Right cardiac atrium (tissue), 5 donors: ENCODE measurements at places on chromosomes 3 and 15. TPM values are rescaled to one million over a fixed set of nuclear protein-coding genes. Genes with fewer than 3 reads are reported as not detected.
A peak's percentile ranks its signal among the peaks of the same experiment; 100 is the strongest.

DNA sequence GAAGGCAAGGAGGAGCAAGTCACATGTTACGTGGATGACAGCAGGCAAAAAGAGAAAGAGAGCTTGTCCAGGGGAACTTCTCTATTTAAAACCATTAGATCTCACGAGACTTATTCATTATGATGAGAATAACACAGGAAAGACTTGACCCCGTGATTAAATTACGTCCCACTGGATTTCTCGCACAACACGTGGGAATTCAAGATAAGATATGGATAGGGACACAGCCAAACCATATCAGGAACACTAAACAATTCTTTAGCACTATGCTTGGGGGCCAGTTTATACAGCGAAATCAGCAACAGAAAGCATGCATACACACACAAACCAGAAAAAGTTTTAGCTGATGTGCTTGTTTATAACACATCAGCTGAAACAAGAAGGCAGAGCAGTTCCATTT lies 704.2 kb downstream of the OTOL1 start:
- no peak for DNase-seq

- peak; percentile 50 for DNase-seq
These were observed 384 bp downstream of the KNL1 start for GRCh38 chr15:40594429-40594836.

DNA sequence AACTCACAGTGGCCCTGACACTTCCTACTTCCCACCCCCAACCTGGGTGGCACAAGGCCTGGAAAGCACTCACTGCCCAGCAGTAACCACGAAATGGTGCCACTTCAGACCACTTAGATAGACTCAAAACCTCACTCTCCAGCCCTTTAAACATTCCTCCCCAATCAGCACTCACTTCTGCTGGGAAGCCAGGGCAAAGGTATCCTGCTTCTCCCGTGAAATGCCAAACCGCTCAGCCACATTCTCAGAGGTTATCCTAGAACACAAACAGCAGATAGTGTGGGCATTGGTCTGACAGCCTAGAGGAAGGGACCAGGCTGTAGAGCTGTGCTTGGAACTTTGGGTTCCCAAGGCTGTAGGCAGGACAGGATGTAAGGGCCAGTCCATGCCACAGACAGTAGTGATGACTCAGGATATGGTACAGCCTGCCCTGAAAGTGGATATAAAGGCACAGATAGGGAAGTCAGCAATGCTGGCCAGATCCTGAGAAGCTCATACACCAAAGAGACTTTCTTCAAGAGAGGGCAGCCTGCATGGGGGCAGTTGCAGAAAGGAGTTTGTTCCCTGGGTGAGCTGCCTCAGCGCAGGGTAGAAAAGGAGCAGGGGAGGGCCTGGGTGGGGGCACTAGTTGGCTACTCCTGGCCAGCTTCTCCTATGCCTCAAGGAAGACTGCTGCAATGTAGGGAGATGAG lies 9.2 kb downstream of the ACAA1 start:
- no peak for DNase-seq

- DNase-seq: no peak
These were observed 730.9 kb downstream of the NR2F2 start for GRCh38 chr15:97061392-97061791.

DNA sequence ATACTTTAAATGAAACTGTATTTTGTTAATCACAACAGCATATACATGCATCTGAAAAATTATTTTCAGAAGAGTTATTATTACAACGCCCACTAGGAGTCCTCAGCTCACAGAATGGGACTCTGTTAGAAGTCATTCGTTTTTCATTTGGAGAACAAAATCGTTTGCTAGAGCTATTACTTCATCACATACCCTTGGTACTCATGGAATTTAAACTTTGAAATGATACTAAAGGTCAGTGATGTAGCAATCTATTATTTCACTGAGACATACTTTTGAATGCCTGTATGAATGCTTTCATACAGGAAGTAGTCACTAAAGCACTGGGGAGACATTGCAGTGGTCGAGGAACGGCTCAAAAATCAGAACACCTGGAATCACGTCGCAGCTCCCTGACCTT lies 198.1 kb downstream of the MBNL1 start:
- DNase-seq: no peak

DNA sequence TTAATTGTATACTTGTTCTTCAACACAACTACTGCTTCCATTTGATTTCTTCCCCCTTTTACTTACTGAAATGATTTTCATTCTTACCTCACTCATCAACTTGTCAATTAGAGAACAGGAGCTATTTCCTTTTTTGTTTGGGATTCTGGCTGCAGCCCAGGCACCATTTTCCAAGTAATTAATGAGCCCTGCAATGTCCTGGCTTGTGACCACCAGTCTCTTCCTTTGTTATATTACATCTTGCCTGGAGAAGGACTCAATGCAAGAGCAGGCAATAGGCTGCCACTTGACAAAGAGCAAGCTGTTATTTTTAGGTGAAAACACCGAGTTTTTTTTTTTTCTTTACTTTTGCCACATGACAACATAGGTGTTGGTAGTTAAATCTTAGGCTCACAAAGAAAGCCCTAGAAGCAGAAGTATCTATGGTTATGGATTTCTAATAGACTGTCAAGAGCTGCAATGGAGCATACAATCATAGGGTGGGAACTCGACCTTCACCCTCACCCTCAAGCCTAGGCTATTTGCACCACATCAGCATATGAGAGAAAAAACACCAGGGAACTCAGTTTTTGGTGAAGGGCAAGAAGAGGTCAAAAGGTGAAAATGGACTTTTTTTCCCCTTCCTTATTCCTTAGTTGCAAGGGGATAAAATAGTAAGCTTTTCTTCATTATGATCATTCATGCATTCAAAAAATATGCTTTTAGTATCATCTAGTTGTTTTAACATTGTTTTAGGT lies 114.9 kb downstream of the TNIK start:
- no peak for DNase-seq

- DNase-seq: peak; percentile 76
These were observed at the start of gene RARRES1 for GRCh38 chr3:158731938-158732855. RARRES1 (minus strand) TSS chr3:158732457; CDS start chr3:158732415, 42 bp downstream.

GRCh38 chr3:81726735-81727134 lies 34.7 kb downstream of the GBE1 start:
- DNase-seq: no peak

ARL8B gene
- 56.7 TPM for total RNA-seq

PPP1R14D gene
- total RNA-seq: not detected
